ENCODE measurements at places on chromosomes 16 and 17. TPM values are rescaled to one million over a fixed set of nuclear protein-coding genes. Genes with fewer than 3 reads are reported as not detected.

DNA sequence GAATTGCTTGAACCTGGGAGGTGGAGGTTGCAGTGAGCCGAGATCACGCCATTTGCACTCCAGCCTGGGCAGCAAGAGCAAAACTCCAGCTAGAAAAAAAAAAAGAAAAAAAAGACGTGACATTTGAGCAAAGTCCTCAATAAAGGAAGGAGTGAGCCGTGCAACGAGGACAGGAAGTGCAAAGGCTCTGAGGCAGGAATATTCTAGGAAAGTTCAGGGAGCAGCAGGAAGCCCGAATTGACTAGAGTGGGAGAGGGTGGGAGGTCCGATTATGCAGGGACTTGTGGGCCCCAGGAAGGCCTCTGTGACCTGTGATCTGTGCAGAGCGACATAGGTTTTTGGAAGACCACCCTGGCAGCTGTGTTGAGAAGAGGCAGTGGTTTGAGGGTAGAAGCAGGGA lies 8.6 kb upstream of the LASP1NB start:
- no peak for DNase-seq

Gene OTOP3
- not detected for total RNA-seq

Gene OR3A1
- total RNA-seq = not detected

DNA sequence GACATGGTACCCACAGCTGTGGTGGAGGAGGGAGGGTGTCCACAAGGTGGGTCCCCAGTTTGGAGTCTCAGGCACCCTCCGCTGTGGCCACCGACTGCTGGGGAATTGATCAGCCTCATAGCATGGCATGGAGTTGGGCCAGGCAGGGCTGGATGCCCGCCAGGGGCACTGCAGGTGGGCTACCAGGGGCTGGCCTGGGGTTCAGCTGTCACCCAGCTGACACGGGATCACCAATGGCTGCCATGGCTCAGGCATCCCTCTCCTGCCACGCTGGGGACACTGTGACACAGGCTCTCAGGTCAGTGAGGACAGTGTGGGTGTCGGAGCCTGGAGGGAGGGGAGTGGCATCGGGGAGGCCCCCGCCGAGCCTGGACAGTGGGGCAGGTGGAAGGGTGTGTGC lies 19.8 kb upstream of the SSTR5 start:
- DNase-seq = no peak

- DNase-seq = no peak
These were observed 375.0 kb upstream of the RBFOX1 start for GRCh38 chr16:6957681-6958080.

Gene TAF15
- total RNA-seq = 74.3 TPM

DNA sequence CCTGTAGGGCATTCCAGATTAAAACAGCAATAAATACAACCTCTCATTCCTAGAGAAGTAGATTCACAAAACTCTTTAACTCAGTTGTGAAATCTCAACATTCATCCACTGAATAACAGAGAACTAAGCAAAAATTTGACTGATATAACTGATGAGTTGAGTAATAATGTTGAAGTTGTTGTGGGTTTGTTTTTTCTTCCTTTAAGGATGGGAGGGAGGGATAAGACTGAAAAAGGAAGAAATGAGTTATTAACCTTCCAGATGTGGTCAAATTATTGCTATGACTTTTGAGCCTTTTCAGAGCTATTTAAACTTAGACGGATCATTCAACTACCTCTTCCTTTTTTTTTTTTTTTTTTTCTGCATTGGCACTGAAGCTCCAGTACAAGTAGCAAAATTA lies 38.6 kb downstream of the SKAP1 start:
- DNase-seq = no peak

DNA sequence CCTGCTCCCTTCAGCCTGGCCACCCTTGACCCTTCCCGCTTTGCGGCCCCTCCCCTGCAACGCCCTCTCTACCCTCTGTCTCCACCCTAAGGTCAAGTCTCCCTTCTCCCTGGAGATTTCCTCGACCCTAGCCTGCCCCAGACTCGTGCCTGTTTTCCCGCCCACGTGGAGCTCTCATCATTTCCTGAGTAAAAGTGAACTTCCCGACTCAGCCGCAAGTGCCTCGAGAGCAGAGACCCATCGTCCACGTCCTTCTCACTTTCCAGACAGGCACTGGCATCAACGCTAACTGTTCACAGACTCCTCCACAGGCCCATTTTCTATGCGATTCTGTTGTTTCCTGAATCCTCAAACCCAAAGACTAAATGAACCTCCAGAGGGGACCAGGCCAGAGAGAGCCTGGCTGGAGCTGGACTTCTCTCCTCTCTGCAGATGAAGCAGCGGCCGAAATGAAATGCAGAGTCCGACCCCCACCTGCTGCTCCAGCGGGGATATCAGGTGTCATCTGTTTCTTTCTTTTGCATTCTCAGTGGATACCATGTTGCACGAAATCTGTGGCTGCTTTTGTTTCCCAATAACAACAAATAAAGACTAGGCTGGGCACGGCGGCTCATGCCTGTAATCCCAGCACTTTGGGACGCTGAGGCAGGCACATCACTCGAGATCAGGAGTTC lies 52.5 kb downstream of the RTN4RL1 start:
- peak; percentile 9 for DNase-seq

Gene TNFRSF13B
- total RNA-seq = not detected

DNA sequence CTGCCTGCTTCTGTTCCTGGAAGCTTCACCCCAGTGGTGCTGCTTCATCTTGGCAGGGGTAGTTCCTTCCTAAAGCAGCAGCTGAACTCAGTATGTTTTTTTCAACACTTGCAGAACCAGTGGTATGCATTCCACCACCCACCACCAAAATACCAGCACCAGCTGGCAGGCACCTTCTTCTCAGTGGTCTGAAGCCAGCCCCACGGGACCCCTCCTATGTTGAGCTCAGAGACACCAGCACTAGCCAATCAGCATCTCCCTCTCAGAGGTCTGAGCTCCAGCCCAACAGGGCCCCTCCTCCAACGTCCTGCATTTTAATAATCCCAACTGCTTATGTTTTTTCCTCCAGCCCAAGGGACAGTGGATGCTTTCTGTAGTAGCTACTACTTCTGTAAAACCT lies 299.6 kb upstream of the CCL2 start:
- no peak for DNase-seq
